KG1 (cell line): ENCODE measurements at places on chromosomes 16 and 17.

DNA sequence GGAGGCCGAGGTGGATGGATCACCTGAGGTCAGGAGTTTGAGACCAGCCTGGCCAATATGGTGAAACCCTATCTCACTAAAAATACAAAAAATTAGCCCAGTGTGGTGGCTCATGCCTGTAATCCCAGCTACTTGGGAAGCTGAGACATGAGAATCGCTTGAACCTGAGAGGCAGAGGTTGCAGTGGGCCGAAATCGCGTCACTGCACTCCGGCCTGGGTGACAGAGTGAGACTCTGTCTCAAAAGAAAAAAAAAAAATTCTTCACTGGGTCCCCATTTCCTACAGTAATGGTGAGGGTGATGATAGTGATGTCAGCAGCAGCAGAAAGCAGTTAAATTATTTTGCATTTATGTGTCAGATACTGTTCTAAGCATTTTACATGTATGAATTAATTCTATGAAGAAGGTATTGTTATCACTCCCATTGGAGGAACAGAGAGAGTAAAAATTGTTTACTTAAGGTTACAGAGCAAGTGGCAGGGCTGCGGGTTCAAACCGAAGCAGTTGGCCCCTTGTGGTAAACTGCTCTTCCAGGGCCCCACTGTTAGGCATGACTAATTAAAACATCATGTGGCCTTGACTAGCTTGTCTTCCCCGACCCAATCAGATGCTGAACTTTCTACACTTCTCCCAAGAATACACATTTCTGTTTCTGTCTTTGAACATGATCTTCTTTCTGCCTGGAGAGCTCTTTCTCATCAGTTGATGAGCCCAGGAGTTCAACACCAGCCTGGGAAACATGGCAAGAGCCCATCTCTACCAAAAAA, 45.8 kb downstream of the STAT3 start:
- no peak for DNase-seq

- DNase-seq = no peak
Measured at GRCh38 chr17:2705263-2705662, 6.3 kb downstream of the CLUH start.

DNA sequence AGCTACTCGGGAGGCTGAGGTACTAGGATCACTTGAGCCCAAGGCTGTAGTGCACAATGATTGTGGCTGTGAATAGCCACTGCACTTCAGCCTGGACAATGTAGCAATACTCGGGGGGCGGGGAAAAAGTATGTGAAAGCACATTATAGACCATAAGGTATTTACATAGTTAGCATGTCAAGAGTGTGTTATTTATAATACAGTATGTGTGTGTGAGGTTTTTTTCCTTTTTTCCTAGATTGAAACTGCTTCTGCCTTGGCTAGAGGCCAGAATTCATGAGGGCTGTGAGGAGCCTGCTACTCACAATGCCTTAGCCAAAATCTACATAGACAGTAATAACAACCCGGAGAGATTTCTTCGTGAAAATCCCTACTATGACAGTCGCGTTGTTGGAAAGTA, 30.5 kb downstream of the PTRH2 start:
- DNase-seq = no peak

DNA sequence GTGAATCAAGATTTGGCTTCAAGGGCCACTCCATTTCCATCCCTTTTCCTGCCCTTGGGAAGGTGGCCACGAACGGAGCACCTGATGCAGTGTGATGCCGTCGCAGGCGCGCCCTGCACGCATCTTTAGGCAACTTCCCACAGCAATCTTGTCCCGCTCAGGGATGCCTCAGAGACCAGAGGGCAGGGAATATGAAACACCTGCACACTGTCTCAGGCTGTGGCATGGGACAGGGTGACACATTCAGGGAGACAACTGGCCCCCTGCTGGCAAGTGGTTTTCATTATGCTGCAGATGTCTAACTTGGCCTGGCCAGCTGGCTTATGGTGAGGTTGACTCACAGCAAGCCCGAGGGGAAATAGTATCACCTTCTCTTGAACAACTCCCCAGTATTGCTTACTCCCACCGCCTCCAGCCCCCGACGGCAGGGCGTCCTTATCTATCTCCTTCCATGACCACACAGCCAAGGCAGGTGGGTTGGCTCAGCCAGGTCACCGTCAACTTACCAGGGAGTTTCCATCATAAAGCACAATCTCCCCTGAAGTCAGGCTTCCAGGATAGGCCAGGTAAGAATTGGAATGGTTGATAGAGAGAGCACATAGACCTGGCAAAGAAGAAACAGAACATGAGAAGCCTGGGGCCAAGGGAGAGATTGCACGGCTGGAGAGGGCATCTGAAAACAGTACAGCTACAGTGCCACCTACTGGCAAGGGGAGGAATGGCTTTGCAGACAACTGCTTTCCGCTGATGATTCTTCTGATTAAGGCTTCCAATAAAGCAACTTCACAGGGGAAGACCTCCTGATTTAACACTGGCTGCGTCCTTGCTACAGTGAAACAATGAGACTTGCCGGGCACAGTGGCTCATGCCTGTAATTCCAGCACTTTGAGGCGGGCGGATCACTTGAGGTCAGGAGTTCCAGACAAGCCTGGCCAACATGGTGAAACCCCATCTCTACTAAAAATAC, 21.1 kb downstream of the WIPI1 start:
- DNase-seq = peak; percentile 71

- no peak for DNase-seq
Measured at GRCh38 chr17:28828294-28829040, 14.1 kb downstream of the FAM222B start.

GRCh38 chr17:8161289-8162232, 1.2 kb downstream of the VAMP2 start:
- DNase-seq = no peak

GRCh38 chr17:43449470-43450248, 34.1 kb upstream of the DHX8 start:
- no peak for DNase-seq

GRCh38 chr17:77675411-77675810, 283.1 kb upstream of the TNRC6C start:
- no peak for DNase-seq
